Islet precursor cell (in vitro differentiated cells): ENCODE measurements at places on chromosomes 5 and 9.

DNA sequence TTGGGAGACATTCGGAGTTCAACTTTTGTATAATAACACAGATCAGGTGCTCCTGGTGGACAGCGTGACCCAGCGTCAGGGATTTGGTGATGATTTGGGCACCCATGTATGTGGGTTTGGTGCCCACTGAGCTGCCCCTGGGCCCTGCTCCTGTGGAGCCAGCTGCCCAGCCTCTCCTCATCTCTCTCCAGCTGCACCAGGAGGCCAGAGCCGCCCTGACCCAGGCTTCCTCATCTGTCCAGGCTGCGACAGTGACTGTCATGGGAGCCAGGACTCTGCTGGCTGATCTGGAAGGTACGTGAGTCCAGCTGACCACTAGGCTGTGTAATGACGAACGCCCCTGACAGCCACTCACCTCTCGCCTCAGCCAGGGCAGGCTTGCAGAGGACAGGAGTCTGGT is 14.5 kb upstream of the AIF1L start:
- no peak for DNase-seq

- no peak for DNase-seq
Measured at GRCh38 chr9:116643691-116644090, 43.4 kb upstream of the TRIM32 start.

DNA sequence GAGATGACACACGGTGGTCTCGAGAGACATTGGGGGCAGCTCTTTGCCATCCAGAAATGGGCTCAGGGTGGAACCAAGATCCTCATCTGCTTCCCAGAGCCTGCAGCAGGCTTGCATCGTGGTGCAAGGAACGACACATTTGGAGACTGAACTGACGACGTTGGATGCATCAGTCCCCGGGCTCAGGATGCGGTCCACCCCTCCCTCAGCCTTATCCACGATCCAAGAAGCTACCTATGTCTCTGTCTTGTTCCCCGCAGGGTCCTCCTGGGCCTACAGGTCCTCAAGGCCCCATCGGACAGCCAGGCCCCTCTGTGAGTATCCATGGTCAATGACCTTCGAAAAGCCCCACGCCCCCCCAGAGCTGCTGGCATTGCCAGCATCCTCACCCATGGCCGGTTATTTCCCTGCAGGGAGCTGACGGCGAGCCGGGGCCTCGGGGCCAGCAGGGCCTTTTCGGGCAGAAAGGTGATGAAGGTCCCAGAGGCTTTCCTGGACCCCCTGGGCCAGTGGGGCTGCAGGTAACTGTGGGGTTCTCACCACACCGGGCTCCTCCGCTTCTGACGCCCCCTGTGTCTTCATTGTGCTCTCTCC is 69.4 kb upstream of the FCN2 start:
- no peak for DNase-seq

GRCh38 chr5:6674421-6674820 is 38.8 kb upstream of the TENT4A start:
- no peak for DNase-seq

DNA sequence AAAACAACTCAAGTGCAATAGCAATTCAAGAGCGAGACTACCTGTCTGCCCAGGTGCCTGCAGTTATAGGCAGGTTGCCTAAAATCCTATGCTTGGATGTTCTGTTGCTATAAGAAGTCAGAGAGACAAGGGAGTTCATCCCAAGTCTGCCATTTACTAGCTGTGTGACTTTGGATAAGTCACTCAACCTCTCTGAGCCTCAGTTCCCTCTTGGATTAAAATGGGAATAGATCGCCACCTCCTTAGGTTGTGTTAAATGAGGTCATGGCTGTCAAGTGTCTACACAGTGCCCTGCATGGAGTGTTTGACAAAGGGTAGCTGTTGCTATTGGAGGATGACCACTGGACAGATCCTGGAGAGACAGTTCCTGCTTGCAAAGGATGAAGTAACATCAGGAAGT is 1.3 kb upstream of the ZBTB34 start:
- no peak for DNase-seq

DNA sequence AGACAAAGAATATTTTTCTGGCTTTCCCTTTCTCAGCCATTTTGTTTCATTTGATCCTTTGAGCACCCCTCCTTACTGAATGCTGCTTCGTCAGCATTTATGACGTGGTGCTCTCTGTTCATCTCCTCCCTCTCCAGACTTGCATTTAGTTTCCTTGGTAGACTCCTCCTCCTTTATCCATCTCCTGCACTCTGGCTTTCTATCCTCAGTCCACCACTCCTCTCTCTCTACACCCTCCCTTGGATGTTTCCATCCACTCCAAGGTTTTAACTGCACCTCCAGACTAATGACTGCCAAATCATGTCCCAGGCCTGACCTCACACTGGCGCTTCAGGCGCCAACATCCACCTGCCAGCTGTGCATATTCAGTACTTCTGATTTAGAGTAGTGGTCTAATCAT is 245.4 kb downstream of the RAB3C start:
- DNase-seq: no peak
